OCI-M1 (cell line): ENCODE measurements at places on chromosomes 13 and 19.

DNA sequence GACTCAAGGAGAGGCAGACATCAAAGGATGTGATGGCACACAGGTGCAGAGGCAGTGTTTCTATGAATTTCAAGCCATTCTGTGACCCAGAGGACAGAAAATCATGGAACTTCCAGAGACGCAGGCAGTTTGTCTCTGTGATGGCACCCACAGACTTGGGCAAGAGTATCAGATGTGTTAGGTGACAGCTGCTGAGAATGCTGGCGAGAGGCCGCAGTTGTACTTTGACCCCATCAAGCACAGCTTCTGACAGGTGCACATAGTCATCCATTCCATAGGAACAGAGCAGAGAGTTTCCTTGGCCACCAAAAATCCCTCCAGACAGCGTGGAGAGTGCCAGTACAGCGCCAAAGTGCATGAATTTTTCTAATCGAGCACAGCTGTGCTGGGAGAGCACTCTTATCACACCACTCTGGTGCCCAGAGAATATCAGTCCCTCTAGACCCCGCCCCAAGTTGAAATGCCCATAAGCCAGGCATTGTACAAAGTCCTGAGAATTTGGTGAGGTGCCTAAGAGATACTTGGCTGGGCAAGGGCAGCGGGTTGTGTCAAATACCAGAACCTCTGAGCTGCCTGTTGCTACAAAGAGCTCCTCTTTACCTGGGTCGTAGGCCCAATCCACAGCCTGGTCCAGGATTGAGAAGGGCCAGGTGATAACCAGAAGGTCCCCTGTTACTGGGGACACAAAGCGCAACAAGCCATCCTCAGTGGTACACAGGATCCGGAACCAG, 12.4 kb downstream of the WDR87 start:
- no peak for DNase-seq

GRCh38 chr13:97429681-97430081, 4.3 kb upstream of the RAP2A start:
- DNase-seq, result peak; percentile 35

DNA sequence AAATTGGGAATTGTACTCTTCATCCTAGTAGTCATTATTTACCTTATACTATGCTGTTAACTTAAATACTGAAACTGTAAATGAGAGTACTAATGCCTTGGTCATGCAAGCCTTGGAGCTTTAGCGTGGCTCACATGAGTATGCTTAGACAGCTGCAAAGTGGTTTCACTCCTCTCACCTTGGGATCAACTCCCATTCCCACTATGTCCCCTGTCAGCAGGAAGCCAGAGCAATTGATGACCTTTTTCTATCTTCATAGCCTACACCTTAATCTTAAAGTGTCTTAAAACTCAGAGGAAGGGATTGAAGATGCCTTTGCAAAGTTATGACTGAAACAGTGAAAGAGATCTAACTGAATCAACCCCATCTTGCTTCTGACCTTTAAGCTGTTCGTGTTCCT, 33.2 kb upstream of the CEACAM8 start:
- DNase-seq, result no peak

DNA sequence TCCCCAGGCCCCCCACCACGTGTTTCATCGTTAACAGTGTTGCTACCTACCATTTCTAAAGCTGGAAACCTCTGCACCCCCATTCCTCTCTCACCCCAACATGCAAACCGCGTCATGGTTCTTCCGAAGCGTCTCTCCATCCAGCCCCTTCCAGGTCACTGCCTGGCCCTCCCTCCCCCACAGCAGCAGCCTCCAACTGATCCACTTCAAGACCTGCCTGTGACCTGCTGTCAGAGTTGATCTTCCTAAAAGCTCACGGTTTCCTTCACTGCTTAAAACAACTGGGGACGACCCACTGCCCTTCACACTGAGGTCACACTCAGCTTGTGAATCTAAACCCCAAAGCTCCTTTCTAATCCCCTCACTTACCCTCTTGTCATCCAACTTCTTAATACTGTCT, 47.7 kb downstream of the STK24 start:
- no peak for DNase-seq

DNA sequence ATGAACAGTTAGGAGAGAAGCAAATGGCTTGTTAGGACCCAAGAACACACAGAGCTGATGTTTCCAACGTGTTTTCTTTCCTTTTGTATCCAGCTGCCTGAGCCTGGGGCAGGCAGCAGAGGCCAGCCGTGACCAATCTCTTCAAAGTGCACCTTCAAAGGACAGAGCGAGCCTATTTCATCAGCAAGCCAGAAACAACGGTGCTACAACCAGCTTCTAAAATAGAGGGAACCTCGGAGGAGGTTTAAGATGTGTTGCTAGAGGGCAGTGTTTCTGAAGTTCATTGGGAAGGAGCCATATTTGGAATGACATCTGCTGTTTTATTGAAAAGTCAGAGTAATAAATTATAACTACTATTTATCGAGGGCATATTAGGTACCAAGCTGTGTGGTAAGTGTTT, 56.2 kb upstream of the RFC3 start:
- peak; percentile 81 for DNase-seq

GRCh38 chr13:24693862-24694471, 13.8 kb downstream of the ATP12A start:
- peak; percentile 73 for DNase-seq

DNA sequence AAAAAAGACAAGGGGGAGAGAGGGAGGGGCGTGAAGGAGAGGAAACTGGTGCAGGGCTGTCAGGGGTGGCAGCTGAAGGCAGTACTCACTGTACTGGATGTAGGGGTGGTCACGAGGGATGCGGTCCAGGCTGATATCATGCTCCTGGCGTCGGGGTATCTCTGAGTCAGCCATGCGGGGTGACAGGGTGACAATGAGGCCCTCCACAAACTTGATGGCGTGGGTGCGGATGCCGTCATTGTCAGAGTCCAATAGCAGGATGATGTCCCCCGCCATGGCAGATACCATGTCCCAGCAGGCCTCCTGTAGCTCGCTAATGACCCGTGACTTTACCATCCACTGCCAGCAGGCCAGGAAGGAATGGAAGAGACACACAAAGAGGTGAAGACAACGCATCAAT, 15.3 kb downstream of the SYMPK start:
- no peak for DNase-seq

DNA sequence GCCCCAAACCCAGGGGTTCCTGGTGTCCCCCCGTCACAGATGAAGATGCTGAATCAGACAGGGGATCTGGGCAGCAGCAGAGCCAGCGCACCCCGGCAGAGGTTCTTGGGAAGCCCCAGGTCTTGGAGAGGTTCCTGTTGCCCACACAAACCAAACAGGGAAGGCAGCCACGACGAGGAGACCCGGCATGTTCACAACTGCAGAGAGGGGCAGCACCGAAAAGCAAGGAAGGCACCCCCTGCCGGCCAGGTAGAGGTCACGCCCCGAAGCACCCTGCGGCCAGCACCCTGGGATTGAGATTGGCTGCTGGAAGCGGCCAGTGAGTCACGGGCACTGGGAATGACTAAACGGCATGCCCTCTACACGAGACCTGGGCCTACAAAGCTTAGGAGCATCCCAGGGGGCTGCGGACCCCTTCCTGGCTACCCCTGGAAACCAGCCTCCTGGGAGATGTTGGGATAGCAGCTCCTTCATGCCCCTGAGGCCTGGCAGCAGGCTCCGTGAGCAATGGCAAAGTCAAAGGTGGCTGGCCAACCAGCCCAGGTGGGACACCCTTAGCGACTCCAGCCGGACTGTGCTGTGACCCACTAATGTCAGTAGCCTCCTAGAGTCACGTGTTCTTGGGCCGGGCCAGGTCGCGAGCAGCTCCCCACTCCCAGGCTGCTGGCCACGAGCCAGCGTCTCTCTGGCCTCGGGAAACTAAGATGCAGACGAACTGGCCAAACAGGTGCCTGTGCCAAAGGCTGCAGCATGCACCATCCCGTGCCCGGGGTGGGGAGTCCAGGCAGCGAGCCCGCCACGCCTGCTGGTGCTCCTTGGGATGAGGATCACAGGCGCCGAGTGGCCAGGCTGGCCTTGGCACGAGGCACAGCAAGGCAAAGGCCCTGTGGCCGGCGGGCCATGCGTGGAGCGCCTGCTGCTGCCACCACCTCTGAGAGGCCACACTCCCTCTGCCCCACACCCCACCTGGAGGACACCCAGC, 43.2 kb downstream of the MLLT1 start:
- DNase-seq, result no peak

DNA sequence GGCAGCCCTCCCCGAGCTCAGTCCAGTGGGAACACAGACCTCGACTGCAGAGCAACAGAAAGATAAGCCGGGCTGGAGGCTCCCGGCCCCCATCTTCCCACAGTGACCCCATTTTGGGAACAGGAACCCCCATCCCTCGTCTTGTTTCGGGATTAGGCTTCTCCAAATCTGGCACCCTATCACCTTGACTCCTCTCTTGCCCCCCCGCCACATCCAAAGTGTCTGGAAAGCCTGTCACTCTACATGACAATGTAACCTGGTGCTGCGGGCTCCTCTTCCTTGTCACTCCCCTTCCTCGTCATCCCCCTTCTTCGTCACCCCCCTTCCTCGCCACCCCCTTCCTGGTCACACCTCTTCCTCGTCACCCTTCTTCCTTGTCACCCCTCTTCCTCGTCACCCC, 10.1 kb downstream of the PAK4 start:
- no peak for DNase-seq

DNA sequence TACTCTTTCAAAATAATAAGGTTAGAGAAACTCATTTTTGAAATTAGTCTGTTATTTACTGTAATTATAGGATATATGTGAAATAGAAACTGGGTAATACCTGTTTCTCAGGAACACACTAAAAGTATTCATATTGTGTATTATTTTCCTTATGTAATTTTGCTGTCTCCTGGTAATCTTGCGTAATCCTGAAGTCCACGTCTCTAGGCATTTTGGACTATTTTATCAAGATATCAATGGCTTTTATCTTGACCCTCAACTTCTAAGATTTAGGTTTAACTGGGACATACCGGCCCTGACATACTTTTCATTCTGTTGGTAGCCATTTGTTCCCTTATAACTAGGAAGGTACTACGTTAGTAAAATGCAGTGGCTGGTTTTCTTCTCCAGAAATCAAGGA, 80.3 kb downstream of the PAN3 start:
- no peak for DNase-seq

DNA sequence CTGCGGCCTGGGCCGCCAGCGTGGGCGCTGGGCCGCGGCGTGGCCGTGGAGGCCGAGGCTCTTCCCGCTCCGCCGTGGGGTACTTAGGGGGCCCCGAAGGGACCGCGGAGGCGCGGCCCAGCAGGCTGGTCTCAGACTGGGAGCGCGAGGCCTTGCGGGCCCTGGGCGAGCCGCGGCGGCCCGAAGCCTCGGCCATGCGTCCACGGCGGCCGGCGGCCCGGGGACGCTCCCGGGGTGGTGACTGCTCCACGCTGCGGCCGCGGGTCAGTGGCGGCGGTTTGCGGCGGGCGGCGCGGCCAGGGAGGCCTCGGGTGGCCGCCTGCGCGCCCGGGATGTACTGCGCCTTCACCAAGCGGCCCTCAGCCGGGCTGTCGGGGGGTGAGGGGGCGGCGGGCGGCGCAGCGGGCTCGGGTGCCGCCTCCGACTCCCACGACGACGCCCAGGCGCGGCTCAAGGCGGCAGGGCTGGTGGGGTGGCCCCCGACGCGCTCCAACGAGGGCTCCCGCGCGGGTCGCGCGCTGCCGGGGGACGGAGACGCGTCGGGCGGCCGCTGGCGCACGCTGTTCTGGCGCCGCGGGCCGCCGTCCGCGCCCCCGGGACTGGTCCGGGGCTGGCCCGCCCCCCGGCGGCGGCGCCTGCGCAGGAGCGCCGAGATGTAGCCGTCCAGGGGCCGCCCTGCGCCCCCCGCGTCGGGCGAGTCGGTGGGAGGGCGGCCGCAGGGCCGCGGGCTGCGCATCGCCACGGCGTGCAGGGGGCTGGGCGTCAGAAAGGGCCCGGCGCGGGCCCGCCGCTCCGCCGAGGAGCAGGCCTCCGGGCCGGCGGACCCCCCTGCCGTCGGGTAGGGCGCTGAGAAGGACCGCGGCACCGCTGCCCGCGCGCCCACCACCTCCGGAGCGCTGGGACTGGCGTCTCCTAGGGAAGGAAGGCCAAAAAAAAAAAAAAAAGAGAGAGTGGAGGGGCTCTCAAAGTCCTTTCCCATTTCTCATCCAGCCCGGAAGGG, 11.7 kb downstream of the DACT3 start:
- DNase-seq, result no peak

GRCh38 chr19:38046254-38047048, 139.4 kb downstream of the SIPA1L3 start:
- no peak for DNase-seq

DNA sequence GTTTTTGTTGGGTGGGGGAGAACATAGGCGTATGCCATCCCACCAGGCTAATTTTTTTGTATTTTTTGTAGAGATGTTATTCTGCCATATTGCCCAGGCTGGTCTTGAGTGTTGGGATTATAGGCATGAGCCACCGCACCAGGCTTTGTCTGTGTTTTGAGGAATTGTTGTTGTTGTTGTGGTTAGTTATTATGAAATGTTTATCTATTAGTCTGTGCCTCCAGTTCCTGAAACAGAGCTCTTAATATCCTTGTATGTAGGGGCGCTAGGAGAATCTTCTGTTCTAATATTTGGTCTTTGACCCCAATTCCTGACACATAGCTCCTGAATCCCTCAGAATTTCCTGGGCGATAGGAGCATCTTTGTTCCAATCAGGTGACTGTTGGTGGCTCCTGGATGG, 5.6 kb upstream of the LATS2 start:
- DNase-seq, result no peak

GRCh38 chr13:77817521-77817920, 101.1 kb downstream of the EDNRB start:
- DNase-seq, result no peak

- no peak for DNase-seq
These were observed 19.2 kb downstream of the GNA11 start for GRCh38 chr19:3113100-3114017.

- DNase-seq, result no peak
These were observed 15.9 kb downstream of the ZNF573 start for GRCh38 chr19:37763488-37763887.

DNA sequence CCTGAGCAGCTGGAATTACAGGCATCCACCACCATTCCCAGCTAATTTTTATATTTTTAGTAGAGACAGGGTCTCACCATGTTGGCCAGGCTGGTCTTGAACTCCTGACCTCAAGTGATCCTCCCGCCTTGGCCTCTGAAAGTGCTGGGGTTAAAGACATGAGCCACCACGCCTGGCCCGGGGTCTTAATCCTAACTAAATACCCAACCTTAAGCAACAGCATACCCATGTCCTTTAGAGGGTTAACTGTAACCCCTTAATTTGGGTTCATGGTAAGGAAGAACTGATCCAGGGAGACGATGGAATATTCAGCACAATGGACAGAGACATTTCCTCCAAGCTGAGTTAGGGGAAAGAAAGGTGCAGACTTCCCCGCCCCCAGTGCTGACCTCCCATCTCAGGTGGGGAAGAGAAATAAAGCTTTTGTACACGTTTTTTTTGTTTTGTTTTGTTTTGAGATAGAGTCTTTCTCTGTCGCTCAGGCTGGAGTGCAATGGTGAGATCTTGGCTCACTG, 8.7 kb upstream of the GALP start:
- DNase-seq, result peak; percentile 41

DNA sequence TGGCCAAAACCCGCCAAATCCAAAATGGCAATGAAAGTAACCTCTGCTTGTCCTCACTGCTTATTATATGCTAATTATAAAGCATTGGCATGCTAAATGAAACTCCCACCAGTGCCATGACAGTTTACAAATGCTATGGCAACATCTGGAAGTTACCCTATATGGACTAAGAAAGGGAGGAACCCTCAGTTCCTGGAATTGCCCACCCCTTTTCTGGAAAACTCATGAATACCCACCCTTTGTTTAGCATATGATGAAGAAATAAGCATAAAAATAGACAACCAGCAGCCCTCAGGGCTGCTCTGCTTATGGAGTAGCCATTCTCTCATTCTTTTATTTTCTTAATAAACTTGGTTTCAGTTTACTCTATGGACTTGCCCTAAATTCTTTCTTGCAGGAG, 269.8 kb downstream of the OLFM4 start:
- peak; percentile 78 for DNase-seq

- peak; percentile 16 for DNase-seq
These were observed 34.1 kb downstream of the PSG5 start for GRCh38 chr19:43152214-43152613.
